Right forelimb (tissue), 1 donor: ENCODE measurements at places on chromosomes 7 and 10.
A peak's percentile ranks its signal among the peaks of the same experiment; 100 is the strongest.

DNA sequence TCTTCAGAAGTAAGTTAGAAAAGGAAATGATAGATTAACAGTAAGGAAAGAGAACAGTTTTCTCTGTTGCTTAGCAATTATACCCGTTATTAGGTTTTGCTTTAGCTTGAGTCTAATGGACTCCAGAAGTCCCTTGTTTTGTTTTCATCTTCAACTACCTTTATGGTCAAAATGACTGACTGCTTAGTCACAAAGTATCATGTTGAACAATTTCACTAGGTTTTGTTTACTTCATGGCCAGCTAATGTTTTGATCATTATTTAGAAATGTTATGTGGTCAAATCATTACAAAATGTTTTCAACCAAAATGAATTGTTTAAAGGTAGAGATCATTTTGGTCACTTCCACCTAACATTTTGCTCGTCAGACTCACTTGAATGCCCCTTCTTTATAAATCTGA lies 1.9 kb downstream of the UBN2 start:
- no peak for DNase-seq

- DNase-seq, result no peak
Measured at GRCh38 chr10:6958254-6958653, 378.2 kb upstream of the PRKCQ start.

- DNase-seq, result no peak
Measured at GRCh38 chr10:113709221-113709838, 29.6 kb downstream of the CASP7 start.

GRCh38 chr10:100009793-100010676 lies at the start of gene DNMBP:
Gene DNMBP, minus strand, starts transcription at chr10:100009947. Its CDS starts 37,823 bp downstream, at chr10:99972124.
- DNase-seq, result peak; percentile 89

GRCh38 chr7:131152766-131153165 lies 174.9 kb upstream of the MKLN1 start:
- DNase-seq, result no peak

GRCh38 chr10:21130108-21130507 lies 233.0 kb upstream of the NEBL start:
- DNase-seq, result no peak

- peak; percentile 66 for DNase-seq
Measured at GRCh38 chr10:118953598-118954393, 75.7 kb upstream of the NANOS1 start.

DNA sequence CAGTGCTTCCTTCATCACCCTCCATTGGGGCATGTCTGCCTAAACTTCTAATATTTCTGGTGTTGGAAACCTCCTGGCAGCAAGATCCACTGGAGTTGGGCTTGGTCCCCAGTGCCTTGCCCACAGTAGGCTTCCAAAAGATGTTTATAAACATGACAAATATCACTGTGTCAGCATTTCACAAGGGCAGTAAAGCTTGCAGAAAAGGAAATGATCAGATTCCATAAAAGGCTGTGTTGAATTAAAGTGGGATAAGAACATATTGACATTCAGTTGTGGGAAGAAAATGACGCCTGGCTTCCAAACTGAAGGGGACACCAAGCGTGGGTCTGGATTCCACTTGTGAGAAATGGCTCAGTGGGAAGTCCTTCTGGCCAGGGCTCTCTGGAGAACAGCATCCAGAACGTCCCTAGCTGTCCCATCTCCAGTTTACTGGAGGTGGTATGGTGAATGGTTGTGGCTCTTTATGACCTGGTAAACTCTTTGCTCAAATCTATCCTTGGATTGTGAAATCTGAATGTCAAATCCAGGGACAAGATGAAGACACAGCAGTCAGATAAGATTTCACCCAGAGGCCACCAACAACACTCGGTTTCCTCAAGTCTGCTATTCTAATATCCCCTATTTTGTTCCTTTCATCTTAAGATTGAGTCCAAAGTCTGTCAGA lies 287.2 kb downstream of the TNS3 start:
- no peak for DNase-seq

DNA sequence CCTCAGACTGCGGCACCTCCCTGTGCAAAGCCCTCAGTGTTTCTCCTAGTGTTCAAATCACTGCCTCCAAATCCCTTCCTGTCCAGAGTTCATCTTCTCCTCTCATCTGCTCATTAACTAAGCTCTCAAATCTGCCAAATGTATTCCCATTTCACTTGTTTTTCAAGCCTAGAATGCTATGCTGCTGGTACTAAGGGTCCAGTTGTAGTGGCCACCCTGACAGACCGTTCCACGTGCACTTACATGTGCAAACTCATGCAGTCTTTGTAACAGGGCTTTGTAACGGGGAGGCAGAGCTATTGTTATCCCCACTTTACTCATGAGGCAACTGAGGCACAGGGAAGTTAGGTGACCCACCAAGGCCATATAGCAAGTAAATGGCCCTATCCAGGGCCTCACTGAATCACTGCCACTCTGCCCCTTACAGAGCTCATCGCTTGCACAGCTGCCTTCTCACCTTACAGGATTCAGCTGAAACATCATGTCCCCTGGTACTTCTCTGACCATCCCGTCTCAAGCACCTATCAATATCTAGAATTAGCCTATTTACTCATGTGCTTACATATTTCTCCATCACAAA lies 153.0 kb upstream of the PDE1C start:
- DNase-seq, result no peak

- no peak for DNase-seq
Measured at GRCh38 chr10:48475943-48476278, 129.0 kb downstream of the ARHGAP22 start.

GRCh38 chr10:93309062-93309461 lies 173.1 kb downstream of the MYOF start:
- no peak for DNase-seq

DNA sequence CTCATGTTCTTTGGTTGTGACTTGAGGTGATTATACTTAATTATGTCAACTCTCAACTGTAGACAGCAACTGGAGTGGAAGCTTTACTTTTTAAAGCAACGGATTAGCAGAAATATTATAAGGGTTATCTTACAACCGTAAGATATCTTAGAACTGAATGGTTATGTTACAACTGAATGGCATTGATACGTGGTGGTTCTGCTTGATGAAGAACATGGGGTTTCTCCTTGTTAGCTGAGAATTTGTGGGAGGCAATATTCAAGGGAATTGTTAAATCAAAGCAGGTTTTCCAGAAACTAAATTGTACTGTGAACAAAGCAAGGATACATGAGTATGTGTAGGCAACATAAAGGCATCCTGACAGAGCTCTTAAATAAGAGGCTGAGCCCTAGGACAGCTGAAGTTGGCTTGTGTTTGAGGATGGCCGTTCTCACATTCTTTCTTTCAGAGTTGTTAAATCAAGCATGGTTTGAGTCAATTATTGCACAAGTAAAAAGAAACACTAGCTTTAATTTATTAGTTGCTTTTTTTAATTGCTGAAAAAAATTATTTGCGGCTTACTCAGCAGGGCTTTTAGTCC lies 350.0 kb downstream of the PLXDC2 start:
- DNase-seq, result no peak

DNA sequence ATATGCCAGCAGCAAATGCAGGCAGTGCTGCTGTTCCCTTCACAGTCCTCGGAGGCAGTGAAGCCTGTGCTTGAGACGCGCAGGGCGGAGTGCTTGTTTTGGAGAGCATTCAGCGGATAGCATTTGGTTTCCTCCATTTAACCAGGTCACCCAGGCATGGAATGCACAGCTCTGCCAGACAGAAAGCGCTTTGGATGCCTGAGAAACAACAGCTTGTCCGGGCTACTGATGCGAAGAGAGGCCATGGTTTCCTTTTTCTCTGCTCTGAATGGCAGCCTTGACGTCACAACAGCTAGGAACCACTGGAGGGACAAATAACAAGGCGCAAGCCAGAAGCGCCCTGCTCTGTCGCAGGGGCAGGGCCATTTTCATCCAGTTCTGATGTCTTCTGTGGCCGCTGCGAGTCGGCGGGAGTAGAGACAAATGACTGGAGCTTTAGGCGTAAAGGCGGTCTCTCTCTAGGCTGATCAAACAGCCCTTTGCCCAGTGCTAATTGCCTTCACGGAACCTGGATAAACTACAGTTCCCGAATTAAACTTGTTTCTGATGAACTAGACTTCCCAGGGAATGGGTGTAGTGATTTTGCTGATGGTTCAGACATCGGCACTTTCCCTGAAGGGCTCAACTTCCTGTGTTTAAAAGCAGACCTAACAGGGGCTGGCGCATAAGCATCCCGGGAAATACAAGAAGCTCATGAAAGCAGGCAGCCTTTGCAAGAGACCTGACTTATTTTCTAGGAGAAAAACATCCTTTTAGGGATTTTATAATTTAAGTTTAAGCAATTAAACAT lies 187.6 kb upstream of the KLF14 start:
- DNase-seq, result peak; percentile 66

- DNase-seq, result no peak
Measured at GRCh38 chr10:15751046-15751445, 31.3 kb upstream of the ITGA8 start.

DNA sequence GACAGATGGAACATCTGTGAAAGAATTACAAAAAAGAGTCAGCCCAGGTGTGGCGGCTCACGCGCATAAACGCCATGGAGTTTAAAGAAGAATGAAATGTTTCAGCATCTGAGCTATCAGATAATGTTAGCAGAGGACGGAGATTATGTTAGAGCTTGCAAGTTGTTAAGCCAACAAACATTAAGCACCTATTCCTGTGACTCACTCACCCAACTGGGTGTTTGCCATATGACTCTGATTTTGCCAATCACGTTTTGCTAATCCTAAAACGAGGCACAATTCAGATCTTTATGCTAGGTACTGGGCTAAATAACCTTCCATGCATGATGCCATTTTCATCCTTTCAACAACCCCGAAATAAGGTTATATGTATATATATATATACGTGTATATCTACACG lies 29.0 kb upstream of the CCNY start:
- no peak for DNase-seq

DNA sequence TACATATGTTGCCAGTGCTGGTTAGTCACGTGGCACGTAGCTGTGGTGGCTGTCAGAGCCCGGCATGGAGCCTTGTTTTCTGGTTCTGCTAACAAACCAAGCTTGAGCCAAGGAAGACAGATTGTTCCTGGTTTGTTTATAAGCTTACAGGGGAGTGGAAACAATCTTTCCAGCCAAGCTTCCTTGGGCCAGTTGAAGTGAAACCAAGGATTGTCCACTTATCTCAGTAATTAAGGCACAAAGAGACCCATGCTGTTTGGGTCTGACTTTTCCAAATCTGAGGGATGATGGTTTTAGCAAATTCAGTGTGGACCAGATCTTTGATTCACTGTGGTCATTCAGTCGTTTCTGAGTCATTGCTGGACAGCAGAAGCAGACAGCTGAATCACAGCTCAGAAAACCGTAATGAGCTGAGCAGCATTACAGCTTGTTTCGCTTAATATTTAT lies 297.3 kb upstream of the COBL start:
- DNase-seq, result no peak

DNA sequence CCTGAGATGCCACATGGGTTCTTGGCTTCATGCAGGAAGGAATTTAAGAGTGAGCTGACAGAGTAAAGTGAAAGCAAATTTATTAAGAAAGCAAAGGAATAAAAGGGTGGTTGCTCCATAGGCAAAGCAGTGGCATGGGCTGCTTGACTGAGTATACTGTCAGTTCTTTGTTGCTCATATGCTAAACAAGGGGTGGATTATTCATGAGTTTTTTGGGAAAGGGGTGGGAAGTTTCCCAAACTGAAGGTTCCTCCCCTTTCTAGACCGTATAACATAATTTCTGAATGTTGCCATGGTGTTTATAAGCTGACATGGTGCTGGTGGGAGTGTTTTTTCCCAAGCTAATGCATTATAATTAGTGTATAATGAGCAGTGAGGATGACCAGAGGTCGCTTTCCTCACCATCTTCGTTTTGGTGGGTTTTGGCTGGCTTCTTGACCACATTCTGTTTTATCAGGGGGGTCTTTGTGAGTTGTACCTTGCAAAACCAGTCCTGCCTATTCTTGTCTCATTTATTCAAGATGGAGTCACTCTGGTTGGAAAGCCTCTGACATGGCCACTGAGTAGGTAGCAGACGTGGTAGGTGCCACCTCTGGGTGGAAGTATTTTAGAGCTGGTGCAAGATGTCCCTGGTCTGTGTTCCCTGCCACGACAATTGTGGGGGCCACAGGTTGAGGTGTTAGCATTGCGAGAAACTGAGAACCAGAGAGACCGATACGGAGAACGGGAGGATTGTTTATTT lies 107.5 kb upstream of the SDK1 start:
- DNase-seq, result no peak

DNA sequence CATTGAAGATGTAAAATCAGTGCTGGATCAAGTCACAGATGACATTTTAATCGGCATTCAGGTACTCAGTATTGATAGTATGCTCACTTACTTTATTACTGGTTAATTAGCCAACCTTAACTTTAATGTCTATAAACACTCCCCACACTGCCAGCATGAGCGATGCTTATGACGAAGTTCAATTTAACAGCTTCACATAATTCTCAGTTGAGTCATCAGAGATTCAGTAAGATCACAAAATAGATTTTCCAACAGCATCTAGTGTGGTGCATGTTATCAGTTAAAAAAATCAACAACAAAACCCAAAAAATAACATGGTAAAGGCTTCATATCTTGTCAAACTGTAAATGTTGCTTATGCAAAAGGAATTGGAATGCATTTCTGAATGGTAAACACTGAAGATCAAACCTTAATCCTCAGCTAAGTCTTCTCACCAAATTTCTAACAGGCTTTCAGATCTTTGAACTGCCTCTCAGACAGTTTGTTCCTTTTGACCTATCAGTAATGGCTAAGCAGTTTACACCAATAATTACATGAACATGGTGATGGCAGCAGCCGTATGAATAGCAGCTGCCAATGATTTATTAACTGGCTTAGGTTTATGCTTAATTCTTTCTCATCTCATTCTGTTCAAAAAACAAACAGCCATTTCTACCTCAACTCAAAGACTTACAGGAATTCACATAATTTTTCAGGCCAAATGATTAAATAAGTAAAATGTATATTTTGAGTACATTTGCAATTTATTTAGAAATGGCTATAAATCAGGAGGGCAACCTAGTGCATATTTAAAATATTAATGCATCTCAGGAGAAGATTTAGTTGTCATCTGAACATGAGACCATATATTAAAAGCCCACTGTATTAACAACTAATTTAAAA lies 98.5 kb downstream of the CABCOCO1 start:
- DNase-seq, result no peak

DNA sequence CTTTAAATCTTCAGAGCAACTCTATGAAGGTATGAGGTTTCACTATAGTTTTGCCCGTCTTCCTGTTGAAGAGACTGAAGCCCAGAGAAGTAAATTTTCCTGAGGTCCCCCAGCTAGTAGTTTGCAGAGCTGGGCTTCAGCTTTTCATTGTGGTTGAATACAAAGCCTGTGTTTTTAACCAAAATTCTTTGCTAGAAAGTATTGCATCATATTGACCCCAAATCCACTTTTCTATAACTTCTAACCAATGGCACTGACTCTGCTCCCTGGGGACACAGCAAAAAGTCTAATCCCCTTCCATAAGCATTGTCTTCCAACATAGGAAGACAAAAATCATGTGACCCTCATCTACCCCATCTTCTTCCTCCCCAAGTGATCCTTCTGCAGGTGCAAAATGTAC lies 93.0 kb downstream of the KCNMA1 start:
- DNase-seq, result no peak
